ENCODE measurements at places on chromosomes 7 and 10.

DNA sequence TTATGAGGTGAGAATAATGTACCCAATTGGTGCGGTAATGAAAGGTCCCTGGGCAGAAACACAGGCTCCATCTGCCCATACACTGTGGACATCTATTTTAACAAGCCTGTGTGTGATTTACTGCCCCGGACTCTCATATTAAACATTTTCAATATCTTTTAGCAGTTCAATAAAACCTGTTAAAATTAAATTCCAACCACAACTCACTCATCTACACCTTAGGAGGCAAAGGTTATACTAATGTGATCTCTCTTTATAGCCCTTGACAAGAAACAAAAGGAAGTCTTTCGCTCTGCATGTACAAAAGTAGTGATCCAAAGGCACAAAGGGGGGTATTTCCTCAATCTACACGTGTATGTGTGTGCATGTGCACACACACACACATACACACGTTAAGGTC, 186.0 kb downstream of the PARD3 start:
- no peak for DNase-seq

DNA sequence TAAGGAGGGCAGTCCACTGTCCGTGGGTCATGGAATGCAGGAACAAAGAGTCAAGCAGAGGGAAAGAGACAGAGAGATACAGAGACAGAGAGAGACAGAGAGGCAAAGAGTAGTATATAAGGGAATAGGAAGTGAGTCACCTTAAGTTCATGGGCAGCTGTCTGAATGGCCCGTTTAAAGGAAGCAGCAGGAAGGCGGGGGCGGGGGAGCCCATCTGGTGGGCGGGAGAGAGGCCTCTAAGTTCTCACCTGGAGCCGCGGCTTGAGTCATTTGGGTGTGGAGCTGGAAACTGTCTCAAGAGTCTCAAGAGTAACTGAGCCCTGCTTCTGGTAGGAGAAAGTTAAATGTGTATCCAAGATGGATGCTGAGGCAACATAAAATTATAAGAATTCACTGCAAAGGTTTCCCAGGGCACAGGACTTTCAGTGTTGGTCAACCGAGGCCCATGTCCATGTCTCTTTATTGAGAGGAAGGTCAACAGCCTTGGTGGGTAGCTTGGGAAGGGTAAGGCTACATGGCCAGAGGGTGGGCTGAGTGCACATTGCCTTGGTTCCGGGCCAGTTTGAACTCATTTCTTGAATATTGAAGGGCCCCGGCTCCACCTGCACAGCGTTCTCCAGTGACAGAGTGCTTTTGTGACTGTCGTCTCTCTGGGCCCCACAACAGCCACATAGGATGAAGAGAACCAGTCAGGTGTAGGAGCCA, 85.5 kb upstream of the CACUL1 start:
- no peak for DNase-seq

DNA sequence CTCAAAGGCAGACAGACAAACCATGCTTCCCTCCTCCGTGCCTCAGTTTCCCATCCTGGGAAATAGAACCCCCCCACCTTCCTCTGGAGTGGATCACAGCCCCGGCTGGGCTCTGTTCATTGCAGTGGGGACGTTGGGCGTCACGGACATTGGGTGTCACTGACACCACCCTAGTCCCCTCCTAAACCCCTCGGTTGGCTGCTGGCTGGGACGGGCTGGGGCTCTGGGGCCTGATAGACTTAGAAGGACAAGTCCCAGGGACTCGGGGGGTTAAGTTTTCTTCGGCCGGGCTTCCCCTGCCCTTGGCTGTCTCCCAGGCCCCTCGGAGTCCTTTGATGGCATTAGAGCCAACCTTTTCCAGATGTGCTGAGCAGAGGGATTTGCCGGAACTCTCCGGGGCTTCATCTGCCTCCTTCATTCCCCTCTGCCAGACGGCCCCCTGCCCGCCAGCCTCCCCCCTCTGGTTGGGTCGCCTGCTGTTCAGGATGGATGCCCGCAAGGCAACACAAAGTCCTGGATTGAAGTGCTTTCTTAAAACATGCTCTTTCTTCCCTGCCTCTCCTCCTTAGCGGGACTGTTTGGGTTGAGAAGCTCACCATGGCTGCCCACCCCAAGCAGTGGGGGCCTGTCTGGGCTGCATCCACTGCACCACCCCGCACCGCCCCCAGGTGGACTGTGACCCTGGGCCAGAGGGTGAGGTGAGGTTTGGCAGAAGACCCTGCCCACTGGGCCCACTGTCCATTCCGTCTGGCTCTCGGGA, 73.0 kb downstream of the COL26A1 start:
- DNase-seq = no peak

- DNase-seq = no peak
Observed at GRCh38 chr10:116952729-116953128, 52.3 kb downstream of the SHTN1 start.

GRCh38 chr10:51999096-51999495, 299.7 kb upstream of the CSTF2T start:
- DNase-seq = no peak

- DNase-seq = no peak
Observed at GRCh38 chr10:112531421-112531820, 84.4 kb downstream of the VTI1A start.

DNA sequence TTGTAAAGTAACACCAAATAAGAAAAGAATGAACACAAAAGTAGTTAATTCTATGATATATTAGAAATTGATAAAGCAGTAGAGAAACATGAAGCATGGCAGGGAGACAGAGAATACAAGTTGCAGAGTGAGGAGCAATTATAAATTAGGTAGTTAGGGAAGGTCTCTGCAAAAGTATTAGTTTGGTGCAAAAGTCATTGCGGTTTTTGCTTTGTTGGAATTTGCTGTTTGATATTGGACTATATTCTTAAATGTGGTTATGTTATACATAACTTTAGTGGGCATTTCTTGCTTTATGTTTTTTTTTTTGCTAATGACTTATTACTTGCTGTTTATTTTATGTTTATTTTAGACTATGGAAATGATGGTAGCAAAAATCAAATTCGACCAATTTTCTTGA, 402.2 kb downstream of the SFMBT2 start:
- DNase-seq = no peak

GRCh38 chr7:95578299-95578855, 17.9 kb downstream of the PDK4 start:
- DNase-seq = no peak

- DNase-seq = no peak
Observed at GRCh38 chr7:91427051-91427450, 162.8 kb downstream of the FZD1 start.

DNA sequence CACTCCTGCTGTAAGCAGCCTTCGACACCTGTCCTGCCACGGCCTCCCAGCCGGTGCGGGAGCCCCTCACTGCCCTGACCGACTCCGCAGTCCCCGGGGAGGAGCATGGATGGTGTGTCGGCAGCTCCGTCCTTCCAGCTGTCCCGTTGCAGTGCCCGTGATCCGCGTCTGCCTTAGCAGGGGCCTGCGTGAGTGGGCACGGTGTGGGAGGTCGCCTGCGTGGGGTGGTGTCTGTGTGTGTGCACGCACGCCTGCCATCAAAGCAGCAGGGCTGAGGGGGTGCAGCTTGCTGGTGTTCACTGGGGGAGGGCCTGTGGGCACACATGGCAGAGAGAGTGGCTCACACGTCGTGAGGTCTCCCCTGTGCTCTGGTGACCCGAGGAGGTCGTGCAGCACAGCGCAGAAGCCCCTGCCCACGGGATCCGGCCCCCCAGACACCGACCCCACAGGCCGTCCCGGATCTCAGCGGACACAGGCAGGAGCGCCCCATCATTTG, 10.3 kb downstream of the MAFK start:
- no peak for DNase-seq

GRCh38 chr7:44761207-44762161, 12.8 kb downstream of the ZMIZ2 start:
- DNase-seq = no peak

GRCh38 chr7:18671176-18671575, 175.6 kb downstream of the HDAC9 start:
- no peak for DNase-seq

- no peak for DNase-seq
Observed at GRCh38 chr10:86372119-86372783, 5.7 kb upstream of the GRID1 start.

GRCh38 chr7:47180516-47180826, 401.4 kb downstream of the TNS3 start:
- no peak for DNase-seq

DNA sequence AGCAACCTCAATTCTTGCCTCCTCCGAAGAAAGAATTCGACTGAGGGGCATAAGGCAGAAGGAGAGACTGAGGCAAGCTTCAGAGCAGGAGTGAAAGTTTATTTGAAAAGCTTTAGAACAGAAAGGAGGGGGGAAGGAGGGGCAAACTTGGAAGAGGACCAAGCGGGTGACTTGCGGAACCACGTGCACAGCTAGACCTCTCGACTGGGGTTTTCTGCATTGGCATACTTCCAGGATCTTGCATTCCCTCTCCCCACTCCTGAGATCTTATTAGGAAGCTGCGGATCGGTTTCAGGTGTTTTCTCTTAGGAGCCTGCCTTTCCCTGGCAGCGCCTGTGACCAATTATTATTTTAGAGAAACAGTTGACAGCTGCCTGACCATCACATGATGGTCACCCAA, 20.3 kb upstream of the CPXM2 start:
- no peak for DNase-seq

GRCh38 chr10:89120931-89121763, 86.0 kb downstream of the CH25H start:
- no peak for DNase-seq

- DNase-seq = no peak
Observed at GRCh38 chr10:115171392-115171960, 78.3 kb downstream of the ATRNL1 start.

DNA sequence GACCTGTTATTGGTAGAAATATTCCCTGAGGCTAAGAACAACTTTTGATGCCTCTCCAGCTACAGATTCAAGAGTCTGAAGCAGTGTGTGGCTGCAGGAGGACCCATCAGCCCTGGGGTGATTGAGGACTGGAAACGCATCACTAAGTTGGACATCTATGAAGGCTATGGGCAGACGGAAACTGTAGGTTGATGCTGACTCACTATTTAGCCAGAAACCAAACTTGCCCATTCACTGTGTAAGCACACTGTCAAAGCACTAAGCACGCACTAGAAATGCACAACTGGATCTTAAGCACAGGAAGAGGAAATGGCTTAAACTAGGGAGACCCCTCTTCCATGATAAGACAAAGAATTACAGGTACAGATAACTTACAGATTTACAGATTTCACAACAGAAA, 20.8 kb downstream of the ACSM6 start:
- DNase-seq = no peak

DNA sequence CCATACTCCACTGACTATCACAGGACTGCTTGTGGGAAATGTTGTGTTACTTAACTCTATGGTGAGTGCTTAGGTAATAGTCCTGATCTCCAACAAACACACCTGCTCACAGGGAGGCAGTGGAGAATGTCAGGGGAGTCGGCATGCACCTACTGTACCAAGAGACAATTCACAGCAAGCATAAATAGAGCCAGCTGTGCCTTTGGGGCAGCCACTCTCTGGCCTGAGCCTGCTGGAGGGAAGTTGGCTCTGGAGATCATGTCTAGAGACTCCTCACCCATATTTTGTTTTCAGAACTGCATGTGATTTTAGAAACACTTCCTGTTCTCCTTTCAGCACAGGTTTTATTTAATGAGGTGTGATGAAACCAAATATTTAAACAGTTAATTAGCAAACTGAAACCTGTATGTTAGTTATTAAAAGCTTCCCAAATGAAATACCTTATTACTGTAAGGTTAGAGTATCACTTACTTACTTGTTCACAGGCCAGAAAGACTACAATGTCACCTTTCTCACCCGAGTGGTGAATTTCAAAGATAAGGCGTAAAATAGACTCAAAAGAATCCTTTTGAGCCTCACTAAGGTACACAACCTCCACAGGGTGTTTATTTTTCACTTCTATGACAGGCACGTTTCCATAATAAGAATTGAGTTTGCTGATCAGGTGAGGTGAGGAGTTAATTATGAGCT, 21.8 kb downstream of the DHX32 start:
- no peak for DNase-seq

DNA sequence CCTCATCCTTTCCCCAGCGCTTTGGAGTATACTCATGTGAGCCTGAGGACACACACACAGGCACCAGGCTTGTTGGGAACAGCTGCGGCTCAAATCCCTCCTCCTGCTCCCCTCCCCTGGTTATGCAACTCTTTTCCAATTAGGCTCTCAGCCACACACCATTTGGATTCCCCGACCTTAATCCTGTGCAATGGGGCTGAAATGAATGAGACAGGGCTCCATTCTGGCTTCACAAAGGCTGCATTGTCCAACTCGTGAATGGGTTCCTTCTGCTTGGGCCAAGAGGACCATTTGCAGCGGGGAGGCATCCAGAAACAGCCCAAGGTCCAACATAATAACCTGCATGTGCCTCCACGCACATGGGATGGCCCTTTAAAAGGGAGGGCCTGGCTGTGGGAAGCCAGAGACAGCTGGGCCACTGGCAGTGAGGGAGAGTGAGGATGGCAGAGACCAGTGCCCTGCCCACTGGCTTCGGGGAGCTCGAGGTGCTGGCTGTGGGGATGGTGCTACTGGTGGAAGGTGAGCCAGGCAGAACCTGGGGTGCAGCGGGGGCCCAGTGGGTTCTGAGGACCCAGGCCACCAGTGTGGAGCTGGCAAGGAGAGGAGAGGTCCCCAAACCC, at the start of gene RGR:
RGR (plus strand) TSS at position 403 of the 620 bp plus-strand sequence; CDS start at position 441, 38 bp downstream.
- no peak for DNase-seq

- DNase-seq = no peak
Observed at GRCh38 chr10:113095419-113096127, 145.5 kb downstream of the TCF7L2 start.

- no peak for DNase-seq
Observed at GRCh38 chr7:17951742-17952254, 11.5 kb upstream of the SNX13 start.

DNA sequence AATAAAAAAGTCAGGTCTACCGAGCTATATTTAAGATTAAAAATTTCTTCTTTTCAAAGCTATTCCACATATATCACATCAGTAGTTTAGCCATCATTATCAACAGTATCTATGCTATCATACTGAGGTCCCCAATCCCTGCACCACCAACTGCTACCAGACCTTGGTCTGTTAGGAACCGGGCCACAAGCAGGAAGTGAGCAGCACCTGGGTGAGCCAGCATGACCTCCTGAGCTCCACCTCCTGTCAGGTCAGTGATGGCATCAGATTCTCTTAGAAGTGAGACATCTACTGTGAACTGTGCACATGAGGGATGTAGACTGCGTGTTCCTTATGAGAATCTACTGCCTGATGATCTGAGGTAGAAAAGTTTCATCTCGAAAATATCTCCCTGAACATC, 632.1 kb upstream of the KCND2 start:
- DNase-seq = no peak

GRCh38 chr7:506921-507622, 12.6 kb downstream of the PDGFA start:
- no peak for DNase-seq

DNA sequence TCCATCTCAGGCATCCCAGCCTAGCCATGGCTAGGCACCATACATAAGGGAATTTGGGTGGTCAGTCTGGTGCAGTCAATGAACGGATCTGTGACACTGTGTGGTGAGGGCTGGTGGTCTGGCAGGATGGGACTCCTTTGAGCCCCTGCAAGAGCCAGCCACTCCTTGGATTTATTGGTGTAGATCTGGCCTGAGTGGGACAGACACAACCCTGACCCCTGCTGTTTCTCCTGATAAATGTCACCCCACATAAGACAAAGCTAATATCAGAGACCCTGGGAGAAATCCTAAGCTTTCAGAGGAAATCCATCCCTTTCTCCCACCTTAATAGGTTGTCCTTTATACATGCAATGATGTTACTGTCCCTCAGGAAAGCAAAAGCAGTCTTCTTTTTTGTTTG, 2.3 kb downstream of the FBXO24 start:
- DNase-seq = no peak

All from stimulated activated CD8-positive, alpha-beta memory T cell treated with anti-CD3 and anti-CD28 coated beads, Interleukin-7, amount 100 ng/mL, for 1 hour (primary cell).